Putamen (tissue), 1 donor: ENCODE measurements at places on chromosomes 16 and 17.
A peak's percentile ranks its signal among the peaks of the same experiment; 100 is the strongest.

- no peak for DNase-seq
Measured at GRCh38 chr17:74773871-74774286, 2.3 kb downstream of the NAT9 start.

- no peak for DNase-seq
Measured at GRCh38 chr16:11374255-11374654, 29.0 kb downstream of the RMI2 start.

GRCh38 chr17:79024901-79025737 is 1.1 kb downstream of the C1QTNF1 start:
- no peak for DNase-seq

- DNase-seq = no peak
Measured at GRCh38 chr17:61728297-61728836, 135.0 kb downstream of the BRIP1 start.

DNA sequence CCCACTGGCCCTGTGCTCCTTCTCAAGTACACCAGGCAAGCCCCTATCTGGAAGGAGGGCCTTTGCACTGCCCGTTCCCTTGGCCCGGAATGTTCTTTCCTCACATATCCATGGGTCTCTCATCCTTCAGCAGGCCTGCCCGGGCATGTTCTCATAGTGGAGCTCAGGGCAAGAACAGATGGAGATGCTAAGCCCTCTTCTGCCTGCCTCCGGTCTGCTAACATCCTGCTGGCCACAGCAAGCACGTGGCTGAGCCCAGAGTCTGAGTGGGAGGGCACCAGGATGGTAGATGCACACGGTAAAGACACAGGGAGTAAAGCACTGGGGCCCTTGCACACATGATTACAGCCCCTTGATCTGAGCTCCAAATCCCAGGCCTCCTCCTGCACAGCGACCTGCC is 19.8 kb upstream of the ANKRD40CL start:
- DNase-seq = no peak

DNA sequence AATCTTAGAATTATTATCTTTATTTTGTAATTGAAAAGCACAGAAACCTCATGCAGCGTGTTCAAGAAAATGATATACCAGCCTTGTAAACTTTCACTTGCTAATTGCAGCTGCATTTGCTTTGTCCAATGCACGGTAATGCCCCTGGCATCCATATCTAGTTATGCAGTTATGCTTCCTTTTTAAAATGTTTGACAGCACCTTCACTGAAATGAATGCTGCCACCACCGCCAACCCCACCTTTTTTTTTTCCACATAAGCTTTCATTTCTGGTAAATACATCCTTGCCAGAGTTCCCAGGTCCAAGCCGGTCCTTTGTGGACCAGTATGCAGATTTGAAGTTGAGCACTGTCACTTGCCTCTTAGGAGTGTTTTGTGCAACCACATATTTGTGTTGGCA is 338.8 kb downstream of the WWOX start:
- no peak for DNase-seq

DNA sequence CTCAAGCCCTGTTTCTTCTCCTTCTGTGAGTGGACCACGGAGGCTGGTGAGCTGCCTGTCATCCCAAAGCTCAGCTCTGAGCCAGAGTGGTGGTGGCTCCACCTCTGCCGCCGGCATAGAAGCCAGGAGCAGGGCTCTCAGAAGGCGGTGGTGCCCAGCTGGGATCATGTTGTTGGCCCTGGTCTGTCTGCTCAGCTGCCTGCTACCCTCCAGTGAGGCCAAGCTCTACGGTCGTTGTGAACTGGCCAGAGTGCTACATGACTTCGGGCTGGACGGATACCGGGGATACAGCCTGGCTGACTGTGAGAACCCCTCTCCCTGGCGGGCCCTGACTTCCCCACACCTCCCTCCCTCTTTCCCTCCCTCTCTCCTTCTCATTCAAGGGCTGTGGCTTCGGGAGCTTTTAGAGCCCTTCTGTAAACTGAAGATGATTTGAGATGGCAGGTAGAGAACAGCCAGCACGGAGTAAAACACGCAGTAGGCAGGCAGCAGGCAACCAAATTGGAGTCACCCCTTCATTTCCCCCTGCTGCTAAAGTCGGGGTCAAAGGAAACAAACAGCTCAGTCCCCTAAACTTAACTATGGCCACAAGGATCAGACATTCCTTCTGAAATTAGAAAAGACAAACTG is 3.9 kb downstream of the SPACA3 start:
- DNase-seq = no peak

- no peak for DNase-seq
Measured at GRCh38 chr17:2435862-2436261, 35.0 kb upstream of the MNT start.

GRCh38 chr16:82638095-82638798 is 11.5 kb downstream of the CDH13 start:
- DNase-seq = no peak

- no peak for DNase-seq
Measured at GRCh38 chr17:57809879-57810278, 40.0 kb downstream of the MRPS23 start.

DNA sequence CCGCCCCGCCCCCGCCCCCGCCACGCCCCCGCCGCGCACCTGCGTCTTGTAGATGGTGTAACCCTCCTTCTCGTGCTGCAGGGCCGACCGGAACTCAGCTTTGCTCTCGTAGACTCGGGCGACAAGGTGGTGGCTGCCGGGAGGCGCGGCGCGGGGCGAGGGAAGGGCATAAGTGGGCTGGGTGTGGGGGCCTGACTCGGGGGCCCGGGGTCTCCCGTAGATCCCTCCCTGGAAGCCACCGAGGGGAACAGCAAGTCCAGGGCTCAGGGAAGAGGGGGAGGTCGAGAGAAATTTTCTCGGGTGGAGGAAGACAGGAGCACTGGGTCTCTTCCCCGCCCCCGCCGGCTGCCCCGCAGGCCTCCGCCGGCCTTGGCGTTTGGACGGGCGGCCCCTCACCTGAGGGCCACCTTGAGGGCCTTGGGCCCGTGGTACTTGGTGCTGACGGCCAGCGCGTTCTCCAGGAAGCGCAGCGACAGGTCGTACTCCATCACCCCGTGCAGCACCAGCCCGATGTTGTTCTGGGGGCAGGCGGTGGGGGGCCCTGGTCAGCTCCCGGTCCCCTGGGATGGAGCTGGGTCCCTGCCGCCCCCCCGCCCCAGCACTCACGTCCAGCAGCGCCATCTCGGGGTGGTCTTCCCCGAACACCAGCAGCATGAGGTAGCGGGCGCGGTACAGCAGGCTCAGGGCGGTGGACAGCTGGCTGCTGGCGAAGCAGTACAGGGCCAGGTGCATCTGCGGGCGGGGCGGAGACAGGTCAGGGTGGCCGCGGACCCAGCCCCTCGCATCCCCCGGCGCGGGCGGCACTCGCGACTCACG is 19.4 kb downstream of the CLUH start:
- no peak for DNase-seq

- no peak for DNase-seq
Measured at GRCh38 chr17:46979147-46979863, at the start of gene RPRML. Gene RPRML (minus strand): TSS chr17:46979253. CDS start chr17:46979007, 246 bp downstream.

DNA sequence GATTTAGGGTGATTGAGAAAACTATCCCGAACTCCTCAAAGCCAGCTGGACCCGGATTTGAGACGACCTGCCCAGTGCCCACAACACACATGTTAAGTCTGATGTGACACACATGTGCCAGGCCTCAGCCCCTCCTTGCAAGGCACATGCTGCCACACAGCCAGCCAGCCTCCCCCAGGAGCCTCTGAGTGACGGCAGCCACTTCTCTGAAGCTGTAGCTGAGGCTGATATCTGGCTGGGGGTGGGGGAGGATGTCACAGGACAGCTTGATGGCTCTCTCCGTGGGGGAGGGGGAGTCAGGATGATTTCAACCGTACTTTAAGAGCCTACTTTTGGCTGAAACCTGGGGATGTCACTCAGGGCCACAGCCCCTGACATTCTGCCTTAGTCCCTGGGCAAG is 40.9 kb downstream of the SRCIN1 start:
- no peak for DNase-seq

GRCh38 chr17:44914148-44914547 is 1.2 kb downstream of the GFAP start:
- no peak for DNase-seq

DNA sequence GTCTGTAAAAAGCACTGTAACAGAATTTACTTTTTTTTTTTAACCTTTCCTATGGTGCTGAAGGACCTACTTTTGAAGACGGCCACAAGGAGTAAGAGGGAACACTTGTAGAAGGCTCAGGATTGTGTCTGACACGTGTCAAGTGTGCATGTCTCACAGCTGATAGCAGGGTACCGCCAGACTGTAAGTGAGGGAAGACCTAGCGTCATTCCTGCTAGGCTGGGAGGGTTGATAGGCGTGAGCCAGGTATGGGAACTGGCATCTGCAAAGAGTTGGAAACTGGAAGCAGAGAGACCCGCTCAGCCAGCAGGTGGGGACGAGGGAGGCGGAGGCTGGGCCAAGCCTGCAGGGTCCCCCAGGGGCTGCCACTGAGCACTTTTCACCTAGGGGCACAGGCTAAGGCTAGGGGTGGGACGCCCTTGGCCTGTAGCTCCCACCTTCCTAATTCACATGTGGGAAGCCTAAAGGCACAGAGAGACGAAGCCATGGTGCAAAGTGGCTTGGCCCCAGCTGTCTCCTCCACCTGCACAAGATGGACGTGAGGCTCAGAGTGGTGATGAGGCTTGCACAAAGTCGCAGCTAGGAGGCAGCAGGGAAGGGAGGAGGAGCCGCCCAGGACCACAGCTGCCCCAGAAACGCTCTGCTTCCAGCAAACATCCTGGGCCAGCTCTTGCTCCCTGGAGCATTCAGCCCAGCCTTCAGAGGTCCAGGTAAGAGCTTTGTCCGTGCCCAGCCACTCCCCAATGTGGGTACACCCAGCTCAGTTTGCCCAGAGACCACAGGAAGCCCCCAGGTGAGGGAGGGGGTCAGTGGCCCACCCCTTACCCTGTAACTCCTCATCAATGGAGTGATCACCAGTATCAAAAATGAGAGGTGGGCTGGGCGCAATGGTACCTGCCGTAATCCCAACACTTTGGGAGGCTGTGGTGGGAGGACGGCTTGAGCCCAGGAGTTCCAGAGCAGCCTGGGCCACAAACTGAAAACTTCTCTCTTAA is 18.9 kb downstream of the VASN start:
- DNase-seq = no peak

GRCh38 chr17:43599835-43600234 is 53.7 kb upstream of the ETV4 start:
- DNase-seq = no peak

DNA sequence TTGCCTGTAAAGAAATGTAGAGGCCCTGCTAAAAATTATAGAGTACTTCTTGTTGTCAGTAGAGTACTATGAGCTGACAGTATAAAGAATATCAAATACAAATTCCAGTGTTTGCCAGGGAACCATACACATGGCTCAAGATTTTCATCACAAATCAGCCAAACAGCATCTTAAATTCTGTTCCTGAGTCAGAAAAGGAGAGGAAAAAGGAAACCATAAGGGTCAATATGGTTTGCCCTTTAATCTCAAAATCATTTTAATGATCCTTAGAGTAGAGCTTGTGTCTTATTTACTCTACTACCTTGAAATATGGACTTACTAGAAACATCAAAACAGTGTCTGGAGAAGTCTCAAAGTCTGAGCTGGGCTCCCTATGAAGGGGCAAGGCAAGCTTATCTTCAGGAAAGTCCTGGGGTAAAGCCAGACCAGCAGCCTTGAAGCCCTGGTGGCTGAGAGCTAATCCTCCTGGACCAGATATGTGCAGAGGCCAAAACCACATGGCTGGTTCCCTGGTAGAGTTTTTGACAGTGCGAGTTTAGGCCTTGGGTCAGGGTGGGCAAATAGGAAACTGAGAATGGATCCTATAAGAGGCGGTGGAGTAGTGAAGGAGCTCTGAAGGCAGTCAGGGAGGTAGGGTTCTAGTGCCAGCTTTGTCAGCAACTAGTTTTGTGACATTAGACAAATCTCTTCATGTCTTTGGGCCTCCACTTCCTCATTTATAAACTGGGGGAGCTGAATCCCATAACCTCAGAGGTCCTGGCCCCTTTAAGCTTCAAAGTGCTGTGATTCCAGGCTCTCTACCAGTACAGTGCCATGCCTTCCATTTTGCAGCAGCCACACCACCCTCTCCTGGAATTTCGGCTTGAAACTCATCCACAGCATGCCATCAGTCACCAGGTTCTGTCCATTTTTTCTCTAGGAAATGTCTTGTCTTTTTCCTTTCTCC is 38.9 kb downstream of the MRTFB start:
- DNase-seq = no peak

- DNase-seq = no peak
Measured at GRCh38 chr17:48592577-48592976, 1.0 kb downstream of the HOXB5 start.

GRCh38 chr16:48478393-48478792 is 93.2 kb upstream of the SIAH1 start:
- DNase-seq = no peak

DNA sequence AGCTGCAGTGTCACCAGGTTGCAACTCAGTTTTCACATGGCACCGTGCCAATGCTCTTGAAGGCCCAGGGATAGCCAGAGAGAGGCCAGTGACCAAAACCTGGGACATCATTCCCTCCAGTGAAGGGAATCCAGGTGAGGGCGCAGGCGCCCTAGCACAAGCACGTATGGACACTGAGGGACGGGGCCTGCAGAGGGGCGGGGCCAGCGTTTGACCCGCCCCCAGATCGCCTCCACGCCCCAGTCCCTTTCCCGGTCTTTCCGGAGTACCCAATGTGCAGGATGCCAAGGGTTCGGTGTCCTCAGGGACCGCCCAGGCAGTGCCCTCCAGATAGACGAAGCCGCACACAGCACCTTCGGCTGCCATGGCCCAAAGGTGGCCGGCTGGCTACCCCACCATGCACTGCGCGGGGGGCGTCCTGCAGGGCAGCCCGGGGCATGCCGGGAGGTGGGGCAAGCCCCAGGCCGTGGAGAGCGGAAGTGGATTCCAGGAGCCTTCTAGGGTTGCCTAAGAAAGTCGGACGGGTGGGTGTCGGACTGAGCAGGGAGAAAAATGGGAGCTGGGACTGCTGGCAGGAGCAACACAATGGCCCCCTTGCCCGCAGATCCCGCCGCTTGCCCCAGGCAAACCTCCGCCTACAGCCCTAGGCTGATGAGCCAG is 4.6 kb downstream of the SLC12A4 start:
- no peak for DNase-seq

DNA sequence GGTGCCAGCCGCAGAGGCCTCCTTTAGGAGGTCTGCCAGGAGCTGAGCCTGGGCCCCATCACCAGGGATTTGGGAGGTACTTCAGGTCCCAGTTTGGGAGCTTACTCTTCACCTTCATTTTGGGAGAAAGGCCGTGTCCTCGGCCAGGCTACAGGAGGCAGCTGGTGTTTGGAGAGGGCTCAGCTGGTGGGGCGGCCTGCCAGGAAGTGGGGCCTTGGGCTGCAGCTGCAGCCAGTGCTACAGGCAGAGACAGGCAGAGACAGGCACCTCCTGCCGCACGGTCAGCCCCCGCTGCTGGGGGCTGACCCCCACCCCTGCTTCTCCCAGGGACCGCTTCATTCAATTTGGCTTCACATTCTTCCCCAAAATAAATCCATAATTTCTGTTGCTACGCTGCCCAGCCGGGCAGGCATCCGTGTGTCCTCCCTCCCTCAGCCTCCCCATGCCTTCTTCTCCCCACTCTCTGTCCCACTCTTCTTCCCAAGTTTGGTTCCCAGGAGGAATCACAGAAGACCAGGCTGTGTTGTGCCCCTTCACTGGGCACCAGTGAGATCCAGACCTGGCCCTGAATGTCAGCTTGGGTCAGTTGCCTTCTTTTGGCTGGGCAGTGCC is 6.1 kb downstream of the TMEM235 start:
- DNase-seq = peak; percentile 95

GRCh38 chr16:12496866-12497265 is 306.8 kb downstream of the CPPED1 start:
- DNase-seq = no peak
